Stimulated activated CD8-positive, alpha-beta memory T cell treated with anti-CD3 and anti-CD28 coated beads, Interleukin-4, amount 100 ng/mL, for 48 hours (primary cell): ENCODE measurements at places on chromosomes 16 and 17.

- no peak for DNase-seq
These were observed 17.5 kb downstream of the GRIN2C start for GRCh38 chr17:74842146-74842598.

- DNase-seq = no peak
These were observed 527 bp upstream of the UBE2Z start for GRCh38 chr17:48907713-48908046.

GRCh38 chr17:8289103-8289397 lies 580 bp downstream of the RANGRF start:
- DNase-seq = peak; percentile 88

DNA sequence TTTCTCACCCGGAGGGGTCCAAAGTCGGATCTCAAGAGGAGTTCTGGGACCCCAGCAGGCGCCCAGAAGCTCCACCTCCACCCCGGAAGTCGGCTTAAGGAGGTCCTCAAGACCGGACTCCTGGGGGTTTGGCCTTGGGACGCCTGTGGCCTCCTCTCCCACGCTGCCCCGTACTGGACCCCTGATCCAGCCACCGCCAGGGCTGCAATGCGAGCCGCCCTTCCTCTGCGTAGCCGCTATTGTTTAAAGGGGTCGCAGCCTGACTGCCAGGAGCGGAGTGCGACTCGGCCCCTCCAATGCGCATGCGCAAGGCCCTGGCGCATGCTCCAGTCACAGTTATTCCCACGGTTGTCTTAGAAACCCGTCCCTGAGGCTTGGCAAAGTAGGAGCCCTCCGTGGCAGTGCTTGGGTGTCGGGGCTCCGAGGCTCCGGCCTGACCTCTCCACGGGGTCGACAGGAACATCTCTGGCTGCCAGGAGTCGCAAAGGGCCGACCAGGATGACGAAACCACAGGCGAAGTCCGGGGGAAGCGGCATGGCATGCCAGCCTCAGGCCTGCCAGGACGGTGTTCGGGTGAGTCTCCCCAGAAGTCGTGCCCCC lies 719.0 kb downstream of the KCNJ18 start:
- no peak for DNase-seq

DNA sequence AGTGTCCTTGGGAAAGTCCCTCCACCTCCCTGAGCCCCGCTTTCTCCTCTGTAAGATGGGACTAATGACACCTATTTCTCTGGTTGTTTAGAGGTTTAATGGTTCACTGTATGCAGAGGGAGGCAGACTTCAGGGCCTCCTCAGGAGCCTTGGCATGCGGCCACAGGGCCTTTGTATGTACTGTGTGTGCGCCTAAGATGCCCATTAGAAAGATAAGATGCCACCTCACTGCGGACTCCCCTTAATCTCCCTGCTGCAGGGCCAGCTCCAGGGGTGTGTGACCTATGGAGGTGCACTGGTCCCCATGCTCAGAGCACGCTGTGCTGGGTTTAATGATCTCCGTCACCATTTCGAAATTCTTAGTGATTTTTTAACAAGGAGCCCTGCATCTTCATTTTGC lies 59.3 kb downstream of the TMEM235 start:
- no peak for DNase-seq
